Activated CD8-positive, alpha-beta T cell treated with anti-CD3 and anti-CD28 coated beads, Interleukin-2, amount 10 ng/mL, durations not matched to agents 7 days and 5 days (primary cell): ENCODE measurements at places on chromosomes 7 and 10. TPM values are rescaled to one million over a fixed set of nuclear protein-coding genes. Genes with fewer than 3 reads are reported as not detected.

The C10orf62 gene
- total RNA-seq = not detected

The RBAK gene
- 14.3 TPM for total RNA-seq

The ORC5 gene
- 21.2 TPM for total RNA-seq

The MOGAT3 gene
- total RNA-seq = not detected

The FAM131B gene
- total RNA-seq = 2.2 TPM

- H3K36me3 ChIP-seq = peaks cover 19% of the 10 kb centered on the region
- DNase-seq = no peak
- H3K27me3 ChIP-seq = no peaks in the 10 kb centered on the region
- peaks cover 14% of the 10 kb centered on the region for H3K4me1 ChIP-seq
- H3K27ac ChIP-seq = no peak overlapping the region
- H3K4me3 ChIP-seq = no peak overlapping the region
Observed at GRCh38 chr10:70118196-70118595, 14.4 kb downstream of the AIFM2 start.

GRCh38 chr10:108862676-108863350 is 1060.5 kb downstream of the XPNPEP1 start:
- no peaks in the 10 kb centered on the region for H3K36me3 ChIP-seq
- H3K4me3 ChIP-seq = no peak overlapping the region
- H3K4me1 ChIP-seq = no peaks in the 10 kb centered on the region
- no peak for DNase-seq
- no peak overlapping the region for H3K27ac ChIP-seq
- no peaks in the 10 kb centered on the region for H3K27me3 ChIP-seq

GRCh38 chr10:36026656-36027390 is 384.7 kb upstream of the FZD8 start:
- no peaks in the 10 kb centered on the region for H3K36me3 ChIP-seq
- no peaks in the 10 kb centered on the region for H3K4me1 ChIP-seq
- H3K4me3 ChIP-seq = no peak overlapping the region
- no peaks in the 10 kb centered on the region for H3K27me3 ChIP-seq

GRCh38 chr7:53205006-53205405 is 169.6 kb downstream of the POM121L12 start:
- no peaks in the 10 kb centered on the region for H3K27me3 ChIP-seq
- no peak for DNase-seq
- no peaks in the 10 kb centered on the region for H3K36me3 ChIP-seq
- H3K4me3 ChIP-seq = no peak overlapping the region
- no peak overlapping the region for H3K27ac ChIP-seq
- no peaks in the 10 kb centered on the region for H3K4me1 ChIP-seq

GRCh38 chr7:52168085-52168484 is 851.5 kb upstream of the COBL start:
- no peaks in the 10 kb centered on the region for H3K27me3 ChIP-seq
- H3K4me1 ChIP-seq = no peaks in the 10 kb centered on the region
- DNase-seq = no peak
- H3K4me3 ChIP-seq = no peak overlapping the region
- H3K27ac ChIP-seq = no peak overlapping the region

DNA sequence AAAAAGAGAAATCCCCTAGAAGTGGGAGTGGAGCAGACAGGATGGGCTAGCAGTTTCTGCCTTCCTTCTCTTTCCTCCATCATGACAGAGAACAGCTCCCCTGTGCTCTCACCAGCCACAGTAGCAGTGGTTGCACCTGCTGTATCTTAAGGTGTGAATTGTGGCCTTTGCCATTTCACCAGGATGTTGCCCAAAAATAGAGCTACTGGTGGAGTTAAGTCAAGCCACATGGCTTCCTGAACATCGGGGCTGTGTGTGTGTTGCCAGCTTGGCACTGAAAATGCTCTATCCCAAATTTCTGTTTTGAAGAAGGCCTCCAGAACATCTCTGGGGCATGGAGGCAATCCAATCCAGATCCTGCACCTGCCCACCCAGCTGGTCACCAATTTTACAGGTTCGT is 348.7 kb downstream of the EXOC4 start:
- DNase-seq = no peak

- H3K27me3 ChIP-seq = no peaks in the 10 kb centered on the region
- no peaks in the 10 kb centered on the region for H3K36me3 ChIP-seq
- peaks cover 8% of the 10 kb centered on the region for H3K4me1 ChIP-seq
Observed at GRCh38 chr10:85593226-85593772, 773.3 kb downstream of the GRID1 start.

DNA sequence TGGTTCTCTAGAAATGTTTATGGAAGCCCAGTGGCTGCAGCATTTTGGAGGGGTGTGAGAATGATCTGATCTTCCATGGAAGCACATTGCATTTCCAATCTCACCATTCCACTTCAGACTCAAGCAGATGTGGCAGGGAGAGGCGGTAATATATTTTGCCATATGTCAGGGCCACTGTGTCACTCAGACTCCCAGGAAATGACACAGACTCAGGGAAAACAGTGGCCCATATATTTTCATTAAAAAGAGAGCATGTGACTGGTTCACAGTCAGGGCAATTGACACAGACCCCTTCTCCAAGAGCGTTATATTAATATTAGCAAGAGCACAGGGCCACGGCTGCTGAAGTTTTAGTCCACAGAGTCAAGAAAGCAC is 149.3 kb upstream of the NRP1 start:
- no peaks in the 10 kb centered on the region for H3K36me3 ChIP-seq
- no peak overlapping the region for H3K27ac ChIP-seq
- H3K4me3 ChIP-seq = no peak overlapping the region
- no peaks in the 10 kb centered on the region for H3K27me3 ChIP-seq
- DNase-seq = no peak

DNA sequence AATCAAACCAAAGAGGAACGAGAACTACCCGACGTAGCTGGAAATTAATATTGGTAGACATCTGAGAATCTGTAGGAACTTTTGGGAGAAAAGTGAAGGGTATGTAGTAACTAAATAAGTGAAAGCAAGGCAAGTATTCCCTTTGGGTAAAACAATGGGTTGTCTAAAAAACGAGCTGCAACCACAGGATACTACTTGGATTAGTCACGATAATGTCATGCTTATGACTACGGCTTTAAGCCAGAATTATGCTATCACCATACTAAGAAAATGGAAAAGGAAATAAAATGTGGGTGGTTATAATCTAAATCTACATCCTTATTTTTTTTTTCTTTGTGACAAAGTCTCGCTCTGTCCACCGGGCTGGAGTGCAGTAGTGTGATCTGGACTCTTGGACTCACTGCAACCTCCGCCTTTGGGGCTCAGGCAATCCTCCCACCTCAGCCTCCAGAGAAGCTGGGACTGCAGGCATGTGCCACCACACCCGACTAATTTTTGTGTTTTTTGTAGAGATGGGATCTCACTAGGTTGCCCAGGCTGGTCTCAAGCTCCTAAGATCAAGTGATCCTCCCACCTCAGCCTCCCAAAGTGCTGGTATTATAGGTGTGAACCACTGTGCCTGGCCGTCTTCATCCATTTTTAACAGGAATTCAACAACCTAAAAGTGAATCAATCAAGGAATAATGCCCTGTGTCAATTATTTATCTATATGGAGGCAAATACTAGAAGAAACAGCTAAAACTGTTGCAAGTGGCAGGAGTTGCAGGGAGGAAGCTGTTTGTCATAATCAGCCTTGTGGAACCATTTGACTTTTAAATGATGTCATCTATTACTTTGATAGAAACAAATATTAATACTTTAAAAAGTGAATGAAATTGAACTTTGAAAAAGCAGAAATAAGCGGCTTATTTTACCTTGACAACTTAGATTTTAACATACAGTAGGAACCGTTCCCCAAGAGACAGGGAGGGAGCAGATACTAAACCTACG is 189.3 kb downstream of the PRPF18 start:
- H3K27ac ChIP-seq = no peak overlapping the region
- H3K4me1 ChIP-seq = no peaks in the 10 kb centered on the region
- peaks cover 18% of the 10 kb centered on the region for H3K27me3 ChIP-seq
- no peaks in the 10 kb centered on the region for H3K36me3 ChIP-seq
- DNase-seq = no peak

DNA sequence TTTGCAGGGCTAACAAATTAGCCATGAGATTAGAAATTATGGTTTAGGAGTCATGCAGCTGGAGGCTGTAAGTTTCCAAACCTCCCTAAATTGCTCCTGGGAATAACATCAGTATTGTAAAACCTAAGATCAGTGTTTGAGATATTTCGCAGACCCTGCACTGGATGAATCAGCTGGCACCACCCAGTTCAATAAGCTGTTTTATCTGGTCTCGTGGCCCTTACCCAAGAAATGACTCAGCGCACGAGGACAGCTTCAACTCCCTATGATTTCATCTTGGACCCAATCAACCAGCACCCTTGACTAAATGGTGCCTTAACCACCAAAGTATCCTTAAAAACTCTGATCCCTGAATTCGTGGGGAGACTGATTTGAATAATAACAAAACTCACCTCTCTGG is 482.0 kb upstream of the PCDH15 start:
- no peak overlapping the region for H3K4me3 ChIP-seq
- DNase-seq = no peak
- H3K27ac ChIP-seq = no peak overlapping the region
- H3K27me3 ChIP-seq = no peaks in the 10 kb centered on the region
- no peaks in the 10 kb centered on the region for H3K36me3 ChIP-seq
- H3K4me1 ChIP-seq = no peaks in the 10 kb centered on the region

DNA sequence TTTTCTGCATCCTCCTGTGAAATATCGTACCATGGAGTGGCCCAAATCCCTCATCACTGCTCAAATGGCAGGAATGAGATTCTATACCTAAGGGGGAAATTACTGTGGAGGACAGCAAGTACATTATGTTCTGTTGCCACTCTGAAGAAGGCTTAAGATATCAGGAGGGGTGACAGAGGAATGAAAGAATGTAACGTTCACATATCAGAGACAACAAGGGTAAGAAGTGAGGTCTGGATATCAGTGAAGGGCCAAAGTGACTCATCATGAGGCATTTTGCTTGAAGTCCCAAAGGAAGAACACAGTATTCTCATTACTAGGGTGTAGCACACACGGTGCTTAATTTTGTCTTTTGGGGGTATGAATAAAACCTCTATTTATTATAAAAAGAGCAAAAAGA is 71.5 kb upstream of the SLC13A1 start:
- DNase-seq = no peak
- no peak overlapping the region for H3K27ac ChIP-seq
- no peaks in the 10 kb centered on the region for H3K4me1 ChIP-seq
- H3K36me3 ChIP-seq = no peaks in the 10 kb centered on the region
- no peak overlapping the region for H3K4me3 ChIP-seq
- H3K27me3 ChIP-seq = no peaks in the 10 kb centered on the region

GRCh38 chr7:151796091-151796870 is 80.6 kb downstream of the PRKAG2 start:
- no peaks in the 10 kb centered on the region for H3K36me3 ChIP-seq
- DNase-seq = no peak
- H3K4me1 ChIP-seq = peaks cover 2% of the 10 kb centered on the region
- no peaks in the 10 kb centered on the region for H3K27me3 ChIP-seq
- no peak overlapping the region for H3K4me3 ChIP-seq
- no peak overlapping the region for H3K27ac ChIP-seq
